GM12878 (cell line): ENCODE measurements at places on chromosomes 5 and 9. TPM values are rescaled to one million over a fixed set of nuclear protein-coding genes. Genes with fewer than 3 reads are reported as not detected.

Gene B4GALT7
- 22.5 and 23.6 TPM in 2 replicates for total RNA-seq

Gene TTC39B
- total RNA-seq: 2.4 and 3.6 TPM in 2 replicates

Gene TMEM252
- total RNA-seq: not detected in 2 replicates

Gene PTGES
- not detected in 2 replicates for total RNA-seq

Gene CMYA5
- total RNA-seq: 0.13 TPM in 2 replicates

Gene GLDC
- 117 and 119 TPM in 2 replicates for total RNA-seq

Gene CBY3
- total RNA-seq: not detected in 2 replicates

Gene PHF19
- total RNA-seq: 116 and 133 TPM in 2 replicates

Gene FAM221B
- total RNA-seq: not detected in 2 replicates

Gene FAM200C
- total RNA-seq: 2.0 and 2.4 TPM in 2 replicates

Gene TEX48
- not detected in 2 replicates for total RNA-seq

Gene ZFP2
- not detected in 2 replicates for total RNA-seq

Gene TAF11L10
- not detected in 2 replicates for total RNA-seq

Gene UBE2QL1
- total RNA-seq: 0.05 TPM in 1 of 2 replicates, not detected in the other

- no peak for DNase-seq
- no peaks in the 10 kb centered on the region; the same call in 1 of the 2 replicates for H3K27me3 ChIP-seq
- H3K4me3 ChIP-seq: no peak overlapping the region
These were observed 4.4 kb downstream of the IL33 start for GRCh38 chr9:6219981-6220380.

DNA sequence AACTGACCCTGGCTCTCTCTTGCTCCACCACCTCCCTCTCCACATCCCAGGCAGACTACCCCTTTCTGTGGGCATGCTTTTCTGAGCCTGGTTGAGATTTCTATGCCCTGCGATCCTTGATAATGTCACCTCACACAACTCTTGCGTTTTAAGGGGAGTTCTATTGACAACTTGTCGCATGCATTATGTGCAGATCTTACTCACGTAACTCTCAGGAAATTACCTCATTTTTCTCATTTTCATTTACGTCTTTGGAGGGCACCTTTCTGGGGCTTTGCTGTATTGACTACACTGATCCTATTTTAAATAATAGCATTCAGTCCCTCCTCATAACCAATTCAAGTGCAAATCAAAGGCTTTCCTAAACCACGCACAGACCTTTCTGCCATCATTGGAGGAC lies 140.4 kb upstream of the WWC1 start:
- no peak for DNase-seq
- H3K36me3 ChIP-seq: no peaks in the 10 kb centered on the region
- no peaks in the 10 kb centered on the region for H3K27me3 ChIP-seq
- no peak overlapping the region for H3K4me3 ChIP-seq

GRCh38 chr9:2234371-2234893 lies 219.3 kb downstream of the SMARCA2 start:
- no peak for DNase-seq
- peaks cover 8% of the 10 kb centered on the region for H3K4me1 ChIP-seq
- H3K4me3 ChIP-seq: no peak overlapping the region
- H3K36me3 ChIP-seq: no peaks in the 10 kb centered on the region

DNA sequence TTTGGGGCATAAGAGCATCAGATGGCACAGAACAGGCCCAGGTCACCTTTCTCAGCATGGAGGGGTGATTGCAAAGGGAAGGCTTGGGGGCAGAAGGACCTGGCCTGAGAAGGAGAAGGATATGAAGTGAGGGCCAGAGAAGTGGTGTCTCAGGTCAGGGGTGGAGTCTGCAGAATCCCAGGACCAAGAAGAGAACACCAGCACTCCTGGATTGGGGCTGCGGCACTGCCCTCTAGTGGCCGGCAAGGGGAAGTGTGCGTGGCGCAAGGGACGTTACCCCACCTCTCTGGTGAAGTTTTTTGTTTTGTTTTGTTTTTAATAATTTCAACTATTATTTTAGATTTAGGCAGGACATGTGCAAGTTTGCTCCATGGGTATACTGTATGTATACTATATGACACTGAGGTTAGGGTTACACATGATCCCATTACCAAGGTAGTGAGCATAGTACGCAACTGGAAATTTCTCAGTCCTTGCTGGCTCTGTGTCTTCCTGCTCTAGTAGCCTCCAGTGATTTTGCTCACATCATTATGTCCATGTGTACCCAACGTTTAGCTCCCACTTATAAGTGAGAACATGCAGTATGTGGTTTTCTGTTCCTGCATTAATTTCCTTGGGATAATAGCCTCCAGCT lies 1548.6 kb downstream of the EFNA5 start:
- no peak for DNase-seq
- no peaks in the 10 kb centered on the region for H3K4me1 ChIP-seq
- H3K36me3 ChIP-seq: no peaks in the 10 kb centered on the region
- H3K27ac ChIP-seq: no peak overlapping the region
- H3K4me3 ChIP-seq: no peak overlapping the region

- no peak for DNase-seq
- H3K27ac ChIP-seq: no peak overlapping the region
- no peaks in the 10 kb centered on the region; the same call in 1 of the 2 replicates for H3K27me3 ChIP-seq
These were observed 23.1 kb upstream of the CFAP157 start for GRCh38 chr9:127683723-127684122.

- no peaks in the 10 kb centered on the region for H3K27me3 ChIP-seq
- DNase-seq: no peak
- no peak overlapping the region for H3K27ac ChIP-seq
- H3K36me3 ChIP-seq: no peaks in the 10 kb centered on the region
- no peak overlapping the region for H3K4me3 ChIP-seq
- H3K4me1 ChIP-seq: no peaks in the 10 kb centered on the region
These were observed 70.8 kb downstream of the PRELID2 start for GRCh38 chr5:145764325-145764724.

GRCh38 chr5:83955916-83956315 lies 235.3 kb upstream of the HAPLN1 start:
- H3K27me3 ChIP-seq: no peaks in the 10 kb centered on the region
- H3K4me3 ChIP-seq: no peak overlapping the region
- no peaks in the 10 kb centered on the region for H3K4me1 ChIP-seq

- H3K36me3 ChIP-seq: no peaks in the 10 kb centered on the region
- no peaks in the 10 kb centered on the region for H3K4me1 ChIP-seq
- no peaks in the 10 kb centered on the region for H3K27me3 ChIP-seq
- no peak for DNase-seq
- no peak overlapping the region for H3K27ac ChIP-seq
These were observed 66.7 kb downstream of the OLFM1 start for GRCh38 chr9:135154050-135154615.

GRCh38 chr9:70959366-70959765 lies 162.1 kb downstream of the TRPM3 start:
- H3K27ac ChIP-seq: no peak overlapping the region
- no peak for DNase-seq
- no peaks in the 10 kb centered on the region for H3K27me3 ChIP-seq
- H3K36me3 ChIP-seq: no peaks in the 10 kb centered on the region
- no peak overlapping the region for H3K4me3 ChIP-seq

DNA sequence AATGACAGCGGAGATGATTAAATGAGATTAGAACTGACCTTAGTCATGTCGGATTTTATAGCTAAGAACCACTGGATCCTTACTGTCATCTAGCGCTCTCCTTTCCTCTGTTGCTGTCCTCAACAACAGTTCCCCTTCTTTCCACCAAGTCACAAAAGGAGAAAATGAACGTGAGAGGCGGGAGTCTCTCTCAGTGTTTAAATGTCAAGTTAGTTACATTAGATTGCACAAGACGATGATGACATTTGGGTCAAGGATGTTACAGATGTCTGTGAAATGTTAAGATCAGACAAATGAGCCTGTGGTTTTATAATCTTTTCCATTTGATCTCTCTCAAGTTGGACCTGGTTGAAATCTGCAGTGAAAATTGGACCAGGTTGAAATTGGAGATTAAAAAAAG lies 53.5 kb downstream of the FBXO38 start:
- no peaks in the 10 kb centered on the region for H3K4me1 ChIP-seq
- H3K27me3 ChIP-seq: no peaks in the 10 kb centered on the region
- H3K27ac ChIP-seq: no peak overlapping the region
- H3K36me3 ChIP-seq: no peaks in the 10 kb centered on the region; the same call in 1 of the 2 replicates
- H3K4me3 ChIP-seq: no peak overlapping the region
- no peak for DNase-seq

GRCh38 chr9:77756449-77756848 lies 108.3 kb upstream of the GNA14 start:
- no peaks in the 10 kb centered on the region for H3K4me1 ChIP-seq
- DNase-seq: no peak
- no peaks in the 10 kb centered on the region for H3K36me3 ChIP-seq

- no peaks in the 10 kb centered on the region for H3K27me3 ChIP-seq
- no peaks in the 10 kb centered on the region for H3K4me1 ChIP-seq
- no peak overlapping the region for H3K27ac ChIP-seq
- DNase-seq: no peak
- H3K4me3 ChIP-seq: no peak overlapping the region
These were observed 44.8 kb downstream of the NACC2 start for GRCh38 chr9:136050266-136050700.

DNA sequence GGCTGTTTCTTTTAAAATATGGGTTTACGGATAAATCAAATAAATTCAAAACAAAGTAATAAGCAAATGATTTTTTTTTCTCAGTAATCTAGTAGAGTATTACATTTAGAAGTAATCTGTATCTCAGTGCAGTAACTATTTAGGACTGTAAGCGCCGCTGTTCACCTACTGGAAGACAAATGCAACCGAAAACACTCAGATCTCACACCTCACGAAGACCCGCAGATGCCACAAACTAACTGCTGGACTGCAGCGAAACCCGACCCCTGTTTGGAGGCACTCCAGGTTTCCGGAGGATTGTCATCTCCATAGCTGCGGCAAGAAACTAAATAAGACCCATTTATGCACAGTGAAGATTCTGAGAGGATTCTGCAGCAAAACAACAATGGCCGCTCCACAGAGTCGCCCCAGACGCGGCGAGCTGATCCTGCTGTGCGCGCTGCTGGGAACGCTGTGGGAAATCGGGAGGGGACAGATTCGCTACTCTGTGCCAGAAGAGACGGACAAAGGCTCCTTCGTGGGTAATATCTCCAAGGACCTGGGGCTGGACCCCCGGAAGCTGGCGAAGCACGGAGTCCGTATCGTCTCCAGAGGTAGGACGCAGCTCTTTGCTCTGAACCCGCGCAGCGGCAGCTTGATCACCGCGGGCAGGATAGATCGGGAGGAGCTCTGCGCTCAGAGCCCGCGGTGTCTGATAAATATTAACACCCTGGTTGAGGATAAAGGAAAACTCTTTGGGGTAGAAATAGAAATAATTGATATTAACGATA lies at the start of gene PCDHGA8:
Gene PCDHGA8, plus strand, starts transcription at position 205 of the 770 bp plus-strand sequence. Its CDS starts 181 bp downstream, at position 386.
- H3K4me3 ChIP-seq: no peak within 1 kb of the TSS
- DNase-seq: no peak
- H3K4me1 ChIP-seq: no peaks in the 10 kb centered on the region

- no peak overlapping the region for H3K4me3 ChIP-seq
- DNase-seq: no peak
- no peak overlapping the region for H3K27ac ChIP-seq
- H3K4me1 ChIP-seq: no peaks in the 10 kb centered on the region
- H3K36me3 ChIP-seq: peaks cover 6% of the 10 kb centered on the region
These were observed 113.9 kb upstream of the SAP30L start for GRCh38 chr5:154331924-154332323.

DNA sequence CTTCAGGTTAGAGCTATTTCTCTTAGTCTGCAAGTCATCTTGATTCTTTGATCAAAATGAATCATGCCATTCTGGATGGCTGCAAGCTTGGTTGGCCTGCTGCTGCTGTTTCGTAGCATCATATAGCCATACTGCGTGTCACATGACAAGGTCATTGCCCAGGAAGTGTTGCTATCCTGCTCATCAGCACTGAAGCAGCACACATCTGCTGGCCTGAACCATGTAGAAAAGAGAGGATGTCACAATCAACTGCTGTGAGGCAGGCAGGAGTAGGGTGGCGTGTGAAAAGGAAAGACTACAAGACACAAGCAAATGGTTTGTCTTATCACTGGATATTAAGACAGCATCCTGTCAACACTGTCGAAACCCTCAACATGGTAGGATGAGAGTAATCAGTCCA lies 376.7 kb upstream of the RORB start:
- no peak overlapping the region for H3K4me3 ChIP-seq
- no peak overlapping the region for H3K27ac ChIP-seq

GRCh38 chr5:107570805-107571531 lies 99.8 kb downstream of the EFNA5 start:
- peak overlapping the region; percentile 64 for H3K4me3 ChIP-seq
- DNase-seq: peak; percentile 94
- peak overlapping the region; percentile 95 for H3K27ac ChIP-seq
- H3K4me1 ChIP-seq: peaks cover 23% of the 10 kb centered on the region
- no peaks in the 10 kb centered on the region for H3K27me3 ChIP-seq

DNA sequence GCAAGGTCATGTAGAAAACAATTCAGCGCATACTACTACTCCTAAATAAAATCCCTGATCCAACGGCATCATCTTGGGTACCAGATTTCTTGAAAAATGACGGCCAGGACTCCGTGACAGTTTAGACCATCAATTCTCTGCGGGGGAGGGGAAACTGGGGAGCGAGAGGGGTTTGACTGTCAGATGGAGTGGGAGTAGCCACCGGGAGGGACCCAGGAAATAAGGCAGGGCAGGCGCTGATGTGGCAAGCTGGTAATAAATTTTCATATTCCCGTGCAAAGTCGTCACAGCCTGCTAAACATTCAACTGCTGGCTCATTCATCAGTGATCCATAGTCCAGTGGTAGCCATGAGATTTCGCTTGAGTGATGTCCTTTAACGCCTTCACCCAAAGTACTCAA lies 457 bp upstream of the CDH18 start:
- DNase-seq: no peak
- H3K4me3 ChIP-seq: no peak overlapping the region
- no peaks in the 10 kb centered on the region for H3K36me3 ChIP-seq
- H3K27me3 ChIP-seq: no peaks in the 10 kb centered on the region
- no peak overlapping the region for H3K27ac ChIP-seq
- H3K4me1 ChIP-seq: no peaks in the 10 kb centered on the region

GRCh38 chr5:159668556-159668955 lies 247.7 kb upstream of the ADRA1B start:
- no peak for DNase-seq
- no peak overlapping the region for H3K27ac ChIP-seq
- H3K4me1 ChIP-seq: no peaks in the 10 kb centered on the region
- no peaks in the 10 kb centered on the region for H3K27me3 ChIP-seq
- no peaks in the 10 kb centered on the region for H3K36me3 ChIP-seq
- no peak overlapping the region for H3K4me3 ChIP-seq

GRCh38 chr9:557601-558201 lies 283.8 kb upstream of the DMRT1 start:
- H3K4me3 ChIP-seq: no peak overlapping the region
- DNase-seq: no peak
- no peaks in the 10 kb centered on the region for H3K27me3 ChIP-seq
- no peaks in the 10 kb centered on the region for H3K4me1 ChIP-seq
- H3K27ac ChIP-seq: no peak overlapping the region

GRCh38 chr9:122781671-122782070 lies 7.1 kb upstream of the OR5C1 start:
- no peak overlapping the region for H3K27ac ChIP-seq
- H3K4me3 ChIP-seq: no peak overlapping the region
- H3K36me3 ChIP-seq: no peaks in the 10 kb centered on the region
- H3K27me3 ChIP-seq: no peaks in the 10 kb centered on the region

- H3K4me1 ChIP-seq: no peaks in the 10 kb centered on the region
- H3K36me3 ChIP-seq: no peaks in the 10 kb centered on the region
- no peak overlapping the region for H3K4me3 ChIP-seq
- H3K27me3 ChIP-seq: no peaks in the 10 kb centered on the region
These were observed 82.2 kb upstream of the C9orf72 start for GRCh38 chr9:27655441-27655840.
